ENCODE measurements at places on chromosomes 2 and 18.

DNA sequence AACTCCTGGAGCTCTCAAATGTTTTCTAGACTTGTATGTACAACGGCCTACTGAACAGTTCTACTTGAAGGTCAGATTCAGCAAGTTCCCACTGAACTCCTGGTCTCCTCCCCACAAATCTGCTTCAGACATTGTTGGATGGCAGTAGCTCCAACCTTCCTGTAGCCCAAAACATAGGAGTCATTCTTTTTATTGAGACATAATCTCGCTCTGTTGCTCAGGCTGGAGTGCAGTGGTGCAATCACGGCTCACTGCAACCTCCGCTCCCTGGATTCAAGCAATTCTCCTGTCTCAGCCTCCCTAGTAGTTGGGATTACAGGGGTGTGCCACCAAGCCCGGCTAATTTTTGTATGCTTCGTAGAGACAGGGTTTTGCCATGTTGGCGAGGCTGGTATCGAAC lies 47.3 kb downstream of the QPCT start:
- no peak for DNase-seq

DNA sequence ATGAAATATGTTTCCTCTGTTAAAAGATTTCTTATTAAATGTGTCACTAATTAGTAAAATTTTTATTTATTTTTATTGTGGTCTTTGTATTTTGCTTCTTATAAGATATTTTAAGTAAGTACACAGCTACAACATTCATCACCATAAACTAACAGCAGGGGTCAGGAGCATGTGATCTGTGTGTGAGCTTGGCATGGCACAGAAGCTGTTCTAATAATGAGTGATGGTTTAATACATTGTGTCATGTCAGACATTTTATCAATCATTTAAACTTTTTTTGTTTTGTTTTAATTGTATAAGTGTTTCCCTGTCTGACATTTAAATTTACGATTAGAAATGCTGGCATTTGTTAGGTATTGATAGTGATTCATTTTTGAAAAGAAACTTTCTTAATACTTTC lies 585.4 kb downstream of the DSC3 start:
- no peak for DNase-seq

- DNase-seq = no peak
Observed at GRCh38 chr18:45355944-45356520, 259.2 kb upstream of the SLC14A2 start.

DNA sequence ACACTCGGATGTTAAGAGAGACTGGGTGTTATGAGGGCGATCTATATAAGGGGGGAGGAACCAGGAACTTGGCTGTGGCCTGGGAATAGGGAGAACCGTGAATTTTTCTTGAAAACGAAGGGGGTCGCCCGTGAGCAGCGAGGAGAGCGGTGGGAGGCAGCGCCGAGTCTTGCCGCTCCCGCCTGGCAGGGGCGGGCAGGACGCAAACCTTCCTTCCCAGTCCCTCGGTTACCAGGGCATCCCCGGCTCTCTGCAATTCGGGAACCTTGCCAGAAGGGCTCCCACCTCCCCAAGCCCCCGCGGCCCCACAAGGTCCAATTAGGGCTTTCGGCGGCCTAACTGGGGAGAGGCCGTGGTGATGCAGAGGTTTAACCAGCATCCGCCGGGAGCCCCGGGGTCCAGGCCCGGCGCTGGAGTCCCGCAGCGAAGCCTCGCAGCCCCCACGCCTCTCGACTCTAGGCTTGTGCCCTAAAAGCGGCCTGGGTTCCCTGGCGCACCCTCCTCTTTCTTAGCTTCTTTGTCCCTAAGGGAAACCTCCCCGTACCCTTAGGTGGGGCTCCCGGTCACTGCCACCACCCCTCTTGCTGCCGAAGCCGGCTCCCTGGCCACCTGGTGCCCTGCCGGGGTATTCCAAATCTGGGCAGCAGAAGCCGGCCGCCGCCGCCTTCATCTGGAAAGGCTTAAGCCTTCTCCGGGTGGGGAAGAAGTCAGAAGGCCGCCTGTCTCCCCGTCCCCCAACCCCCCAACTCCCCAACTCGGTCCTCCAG lies 680 bp upstream of the FHOD3 start:
- DNase-seq = no peak

DNA sequence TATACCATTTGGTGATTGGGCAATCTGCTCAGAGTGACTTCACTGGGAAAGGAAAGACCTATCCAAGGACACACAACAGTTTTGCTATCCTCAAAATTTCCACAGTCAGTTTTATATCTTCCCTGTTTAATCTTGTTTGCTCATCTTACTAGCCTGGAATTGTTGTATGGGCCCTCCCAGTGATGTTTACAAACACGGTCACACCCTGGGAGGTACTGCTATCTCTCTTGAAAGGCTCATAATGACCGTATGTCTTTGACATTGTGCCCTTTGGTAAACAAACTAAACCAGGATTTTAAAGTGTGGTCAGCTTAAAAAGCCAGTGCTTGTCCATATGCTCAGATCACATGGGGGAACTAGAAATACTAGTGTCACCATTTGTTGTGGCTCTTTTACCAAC lies 277.0 kb downstream of the CDH2 start:
- DNase-seq = no peak

- no peak for DNase-seq
Observed at GRCh38 chr2:235324324-235324723, 169.5 kb upstream of the AGAP1 start.

DNA sequence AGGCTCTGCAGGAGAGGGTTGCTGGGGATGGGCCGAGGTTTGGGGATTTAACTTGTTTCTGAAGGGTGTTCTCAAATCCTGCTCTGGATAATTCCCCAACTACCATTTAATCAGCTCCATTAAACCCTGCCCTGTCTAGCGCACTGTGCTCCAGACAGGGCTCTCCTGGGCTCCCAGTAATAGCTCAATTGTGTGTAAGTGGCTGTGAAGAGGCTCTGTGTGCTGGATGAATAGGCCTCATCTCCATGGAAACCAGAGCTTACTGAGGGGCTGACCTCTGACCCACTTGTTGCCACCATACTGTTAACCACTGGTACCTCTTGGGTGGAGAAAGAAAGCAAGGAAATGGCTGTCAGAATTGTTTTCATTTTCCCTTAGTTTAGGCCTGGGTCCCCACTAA lies 92.9 kb downstream of the TGOLN2 start:
- DNase-seq = no peak

- DNase-seq = no peak
Observed at GRCh38 chr18:37864122-37864521, 298.5 kb upstream of the CELF4 start.

DNA sequence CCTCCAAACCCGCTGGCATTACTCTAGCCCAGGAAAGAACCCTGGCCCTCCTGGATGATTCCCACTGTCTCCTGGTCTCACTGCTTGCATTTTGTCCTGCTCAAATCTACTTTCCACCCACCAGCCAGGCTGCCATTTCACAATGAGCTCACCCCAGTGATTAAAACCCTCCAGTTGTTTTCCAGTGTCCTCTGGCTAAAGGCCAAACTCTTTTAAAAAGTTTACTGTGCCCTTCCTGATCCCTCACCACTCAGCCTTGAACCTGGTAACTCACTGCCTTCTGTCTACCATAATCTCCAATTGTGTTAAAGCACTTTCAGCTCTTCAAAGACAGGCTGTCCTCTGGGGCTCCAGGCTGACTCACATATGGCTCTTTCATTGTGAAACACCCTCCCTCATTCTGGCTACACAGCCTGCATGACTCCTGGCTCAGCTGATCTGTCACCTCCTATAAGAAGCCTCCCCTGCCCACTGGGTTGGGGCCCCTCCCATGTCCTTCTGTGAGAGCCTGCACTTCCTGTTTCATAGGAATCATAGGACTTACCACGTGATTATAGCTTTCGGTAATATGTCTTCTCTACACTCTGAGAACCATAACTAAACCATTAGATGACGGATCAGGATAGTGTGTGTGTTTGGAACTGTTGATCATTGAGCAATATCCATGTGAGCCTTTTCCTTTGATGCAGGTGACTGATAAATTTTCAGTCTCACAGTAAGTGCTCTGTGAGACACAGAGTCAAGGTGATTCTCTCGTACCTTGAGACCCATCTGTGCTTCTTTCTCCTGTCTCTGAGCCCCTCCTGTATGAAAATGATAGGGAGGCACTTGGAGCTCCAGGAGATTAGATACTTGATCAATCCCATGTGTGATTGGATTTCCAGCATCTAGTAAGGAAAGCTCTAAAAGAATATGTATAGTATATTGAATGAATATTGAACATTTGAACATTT lies 590.8 kb upstream of the ID2 start:
- DNase-seq = peak; percentile 14

- no peak for DNase-seq
Observed at GRCh38 chr2:109246176-109246575, 117.2 kb downstream of the SH3RF3 start.

DNA sequence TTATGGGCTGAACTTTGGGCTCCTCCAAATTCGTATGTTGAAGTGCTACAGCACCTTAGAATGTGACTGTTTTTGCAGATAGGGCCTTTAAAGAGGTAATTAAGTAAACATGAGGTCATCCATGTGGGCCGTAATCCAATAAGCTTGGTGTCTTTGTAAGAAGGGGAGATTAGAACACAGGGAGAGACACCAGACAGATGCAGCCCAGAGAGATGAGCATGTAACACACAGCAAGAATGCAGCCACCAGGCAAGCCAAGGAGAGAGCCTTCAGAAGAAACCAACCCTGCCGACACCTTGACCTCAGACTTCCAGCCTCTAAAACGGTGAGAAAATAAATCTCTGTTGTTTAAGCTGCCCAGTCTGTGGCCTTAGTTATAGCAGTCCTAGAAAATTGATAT lies 74.3 kb downstream of the HRH4 start:
- no peak for DNase-seq

- no peak for DNase-seq
Observed at GRCh38 chr2:143843686-143844085, 676.2 kb downstream of the ZEB2 start.

DNA sequence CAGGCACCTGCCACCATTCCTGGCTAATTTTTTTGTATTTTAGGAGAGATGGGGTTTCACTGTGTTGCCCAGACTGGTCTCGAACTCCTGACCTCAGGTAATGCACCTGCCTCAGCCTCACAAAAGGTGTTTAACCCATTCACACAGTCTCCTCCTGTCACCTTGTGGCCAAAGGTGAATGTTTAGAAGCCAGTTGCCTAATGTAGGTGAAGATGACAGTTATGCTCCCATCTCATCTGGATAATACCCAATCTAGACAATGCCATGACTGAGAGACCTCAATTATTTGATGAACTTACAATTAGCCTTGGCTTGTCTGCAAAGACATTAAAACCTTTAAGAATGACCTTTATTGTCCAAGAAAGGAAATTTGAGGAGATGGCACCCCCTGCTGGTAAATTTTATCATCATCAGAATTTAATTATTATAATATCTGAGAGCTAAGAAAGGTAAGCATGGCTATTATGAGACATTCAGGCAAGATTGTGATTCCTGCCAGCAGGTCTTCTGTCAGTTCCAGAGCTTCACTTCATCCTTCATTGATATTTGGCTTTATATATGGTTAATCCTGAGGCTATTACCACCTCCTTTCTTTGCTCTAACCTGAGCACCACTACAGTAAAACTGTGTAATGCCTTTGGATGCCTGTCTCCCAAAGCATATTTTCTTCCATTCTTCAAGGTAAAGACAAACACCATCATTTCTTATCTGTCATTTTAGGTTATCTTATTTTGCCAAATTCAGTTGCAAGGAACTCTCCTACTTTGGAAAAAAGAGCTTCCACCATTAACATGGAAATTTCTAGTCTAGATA lies 117.6 kb downstream of the FAM124B start:
- no peak for DNase-seq

DNA sequence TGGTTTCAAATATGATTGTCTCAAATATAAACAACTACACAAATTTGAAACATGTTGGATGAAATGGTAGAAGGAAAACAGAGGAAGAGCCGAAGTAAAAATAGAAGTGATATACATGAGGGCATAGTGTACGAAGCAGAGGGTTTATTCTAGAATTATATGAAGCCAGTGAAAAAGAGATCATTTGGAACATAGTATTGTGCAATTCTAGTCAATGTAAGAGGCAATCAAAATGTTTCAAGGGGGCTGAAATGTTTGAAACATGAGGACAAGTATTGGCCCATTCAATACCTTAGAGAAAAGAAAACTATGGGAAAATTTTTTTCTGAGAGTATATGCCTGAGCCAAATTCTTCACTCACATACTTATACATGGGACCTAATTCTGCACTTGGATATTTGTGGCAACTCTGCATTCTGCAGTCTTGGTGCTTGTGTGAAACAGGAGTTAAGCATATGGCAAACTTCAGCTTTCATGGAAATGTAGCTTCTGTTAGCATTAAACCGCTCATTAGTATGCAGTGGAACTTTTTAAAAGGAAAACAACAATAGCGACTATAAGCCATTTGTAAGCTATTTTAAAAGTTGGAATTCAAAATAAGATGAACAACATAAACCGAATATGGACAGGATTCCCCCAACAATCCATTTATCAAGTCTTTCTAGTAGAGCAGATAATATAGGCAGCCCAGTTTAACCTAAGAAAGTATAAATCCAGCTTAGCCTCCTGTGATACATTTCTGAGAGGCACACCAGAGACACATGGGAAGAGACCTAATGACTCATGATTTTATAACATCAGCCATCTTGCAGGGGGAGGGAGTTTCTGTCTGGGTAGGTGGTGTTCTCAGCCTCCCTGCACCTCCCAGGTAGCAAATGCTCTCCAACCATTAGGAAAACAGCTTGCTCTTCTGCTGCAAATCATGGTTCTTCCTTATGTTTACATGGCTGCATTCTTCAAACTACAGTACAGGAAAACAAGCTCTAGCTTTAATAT lies 197.8 kb downstream of the PAX3 start:
- no peak for DNase-seq

GRCh38 chr2:119025013-119025412 lies 83.0 kb downstream of the MARCO start:
- DNase-seq = no peak

- DNase-seq = no peak
Observed at GRCh38 chr2:23498943-23499342, 114.0 kb downstream of the KLHL29 start.

DNA sequence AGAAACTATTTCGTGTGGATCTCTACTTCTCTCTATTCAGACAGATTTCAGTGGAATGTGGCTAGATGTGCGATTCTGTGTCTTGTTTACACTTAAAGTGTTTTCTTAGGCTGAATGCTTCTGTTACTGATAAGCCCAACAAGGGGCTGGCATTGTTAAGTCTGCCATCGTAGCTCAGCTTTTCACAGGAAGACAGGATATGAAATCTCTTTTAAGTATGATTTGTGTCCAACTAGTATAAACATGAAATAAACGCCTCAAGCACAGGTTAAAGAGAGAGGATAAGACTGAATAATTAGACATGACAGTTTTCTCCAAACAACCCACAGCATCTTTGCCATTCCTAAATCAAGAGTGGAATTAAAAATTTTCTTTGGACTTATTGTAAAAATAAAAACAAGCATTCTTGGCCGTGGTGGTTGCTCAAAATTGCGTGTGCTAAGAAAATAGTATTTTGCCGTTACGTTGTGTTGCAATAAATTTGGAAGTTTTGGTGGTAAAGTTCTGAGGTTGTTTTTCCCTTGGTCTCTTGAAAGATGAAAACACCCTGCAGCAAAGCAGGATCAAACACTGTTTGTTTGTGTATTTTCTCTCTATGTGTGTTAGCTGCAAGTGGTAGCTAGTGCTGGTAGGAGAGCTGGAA lies 1.0 kb downstream of the VIT start:
- DNase-seq = no peak
